ENCODE measurements at places on chromosomes 12 and 14.

GRCh38 chr12:96007729-96008128 lies 11.6 kb upstream of the HAL start:
- DNase-seq = no peak

- DNase-seq = peak; percentile 86
These were observed 135.8 kb downstream of the ITPR2 start for GRCh38 chr12:26697217-26697616.

DNA sequence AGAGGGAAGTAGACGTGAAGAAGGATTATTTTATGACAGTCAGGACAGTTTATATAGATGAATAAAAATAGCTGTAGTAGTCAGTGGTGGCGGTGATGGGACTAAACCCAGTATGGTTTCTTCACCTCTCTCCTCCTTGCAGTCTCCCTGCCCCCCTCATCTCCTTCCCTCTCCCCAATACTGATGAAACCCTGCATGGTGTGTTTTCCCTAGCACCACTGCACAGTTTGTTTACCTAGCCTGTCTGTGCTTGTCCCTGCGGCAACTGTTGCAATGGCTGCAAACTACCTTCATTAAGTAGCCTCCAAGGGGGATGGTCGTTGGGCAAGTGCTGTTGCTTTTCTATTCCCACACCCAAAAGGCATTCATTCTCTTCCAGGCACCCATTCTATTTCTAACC lies 14.7 kb downstream of the PCBP2 start:
- DNase-seq = no peak

DNA sequence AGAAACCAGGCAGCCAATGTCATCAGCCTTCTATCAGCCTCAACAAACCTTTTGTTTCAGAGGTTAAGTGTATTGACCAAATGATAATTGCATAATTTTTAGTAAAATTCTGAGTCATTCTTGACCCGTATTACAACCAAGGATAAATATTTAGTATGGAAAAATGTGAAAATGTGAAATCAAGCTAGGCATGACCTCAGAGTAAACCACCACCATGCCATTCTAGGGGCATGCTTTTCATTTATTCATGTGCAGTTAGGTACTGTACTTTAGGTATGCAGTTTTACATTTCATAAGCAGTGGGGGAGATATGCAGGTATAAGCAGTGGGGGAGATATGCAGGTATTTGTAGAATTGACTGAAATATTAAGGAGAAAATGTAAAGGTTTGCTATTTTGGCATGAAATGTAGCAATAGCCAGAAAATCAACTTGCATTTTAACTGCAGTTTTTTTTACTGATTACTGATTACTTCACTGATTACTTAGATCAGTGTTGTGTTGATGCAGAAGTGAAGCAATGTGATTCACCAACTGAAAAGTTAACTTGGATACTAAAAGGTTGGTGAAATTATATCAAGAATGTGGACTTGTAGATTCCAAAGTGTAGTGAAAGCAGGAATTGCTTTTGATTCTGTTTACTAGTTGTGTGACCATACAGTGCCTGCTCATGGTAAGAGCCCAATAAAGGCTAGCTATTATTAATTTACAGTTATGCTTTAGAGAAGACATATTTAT lies 184.2 kb downstream of the ESR2 start:
- peak; percentile 57 for DNase-seq

- DNase-seq = peak; percentile 96
These were observed 221.9 kb downstream of the PELI2 start for GRCh38 chr14:56339855-56340701.

DNA sequence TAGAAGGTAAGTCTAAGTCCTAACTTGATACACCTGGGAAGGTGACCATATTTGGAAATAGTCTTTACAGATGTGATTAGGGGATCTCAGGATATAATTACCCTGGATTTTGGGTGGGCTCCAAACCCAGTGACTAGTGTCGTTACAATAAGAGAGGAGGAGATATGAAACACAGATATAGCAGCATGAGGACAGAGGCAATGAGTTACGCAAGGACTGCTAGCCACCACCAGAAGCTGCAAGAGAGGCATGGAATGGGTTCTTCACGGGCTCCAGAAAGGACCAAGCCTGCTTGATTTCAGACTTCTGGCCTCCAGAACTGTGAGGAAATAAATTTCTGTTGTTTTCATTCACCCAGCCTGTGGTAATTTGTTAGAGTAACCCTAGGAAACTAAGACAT lies 28.6 kb downstream of the FGFR1OP2 start:
- DNase-seq = no peak

DNA sequence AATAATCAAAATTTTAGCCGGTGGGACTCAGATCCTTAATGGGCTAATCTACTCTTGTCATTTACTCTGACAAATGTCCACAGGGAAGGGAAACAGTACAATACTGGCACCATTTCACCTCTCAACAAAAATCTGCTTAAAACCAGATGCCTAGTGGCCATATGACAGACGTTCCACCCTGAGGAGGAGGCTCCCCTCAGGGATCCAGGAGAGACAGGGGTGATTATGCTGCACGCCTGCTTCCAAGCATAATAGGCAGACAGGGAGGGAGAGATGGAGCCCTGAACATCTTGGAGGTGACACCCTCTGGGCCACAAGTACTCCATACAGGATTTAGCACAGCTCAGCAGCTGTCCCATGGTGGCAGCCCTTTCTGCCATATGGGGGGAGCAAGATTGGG lies 24.8 kb upstream of the AKAP6 start:
- DNase-seq = no peak

DNA sequence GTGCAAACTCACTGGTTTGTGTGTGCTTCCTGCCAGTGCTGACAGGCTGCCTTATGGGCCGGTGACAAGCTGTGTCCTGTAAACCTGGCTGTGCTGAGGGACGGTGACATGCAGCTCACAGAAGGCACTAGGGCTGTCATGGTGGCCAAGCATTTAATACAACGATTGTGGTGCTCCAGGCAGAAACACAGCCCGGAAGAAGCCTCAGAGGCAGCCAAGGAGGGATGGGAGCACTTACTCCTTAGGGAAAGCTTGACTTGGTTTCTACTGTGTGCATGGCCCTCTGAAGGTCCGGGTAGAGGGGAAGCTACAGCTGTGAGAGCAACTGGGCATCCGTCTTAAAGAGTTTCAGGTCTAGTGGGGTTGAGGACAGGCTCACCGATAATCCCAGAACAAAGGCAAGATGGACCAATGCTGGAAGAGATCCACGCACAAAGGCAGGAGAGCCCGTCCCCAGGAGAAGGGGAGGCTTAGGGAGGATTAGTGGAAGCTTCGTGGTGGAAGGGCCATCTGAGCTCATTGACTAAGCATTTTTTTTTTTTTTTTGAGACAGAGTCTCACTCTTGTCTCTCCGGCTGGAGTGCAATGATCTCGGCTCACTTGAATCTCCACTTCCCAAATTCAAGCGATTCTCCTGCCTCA lies 10.7 kb upstream of the MCRS1 start:
- no peak for DNase-seq

- no peak for DNase-seq
These were observed 197.1 kb downstream of the TMEM132D start for GRCh38 chr12:129706716-129707115.

GRCh38 chr12:24661657-24662096 lies 287.2 kb downstream of the BCAT1 start:
- peak; percentile 97 for DNase-seq
